Activated naive CD8-positive, alpha-beta T cell treated with anti-CD3 and anti-CD28 coated beads, Interleukin-2, amount 10 ng/mL, durations not matched to agents 7 days and 5 days (primary cell): ENCODE measurements at places on chromosomes 5 and 9. TPM values are rescaled to one million over a fixed set of nuclear protein-coding genes. Genes with fewer than 3 reads are reported as not detected.

- no peak for DNase-seq
- H3K36me3 ChIP-seq = no peaks in the 10 kb centered on the region
- H3K4me1 ChIP-seq = peaks cover 6% of the 10 kb centered on the region
Measured at GRCh38 chr9:71812385-71812784, 44.1 kb upstream of the CEMIP2 start.

The UBE2QL1 gene
- total RNA-seq = not detected

GRCh38 chr5:136420168-136420898 is 55.0 kb upstream of the TRPC7 start:
- H3K27ac ChIP-seq = no peak overlapping the region
- no peaks in the 10 kb centered on the region for H3K27me3 ChIP-seq
- H3K36me3 ChIP-seq = no peaks in the 10 kb centered on the region
- no peak for DNase-seq
- H3K4me1 ChIP-seq = no peaks in the 10 kb centered on the region

GRCh38 chr9:97441729-97442128 is 29.8 kb downstream of the TDRD7 start:
- peaks cover 12% of the 10 kb centered on the region for H3K36me3 ChIP-seq
- H3K4me3 ChIP-seq = no peak overlapping the region
- no peaks in the 10 kb centered on the region for H3K4me1 ChIP-seq
- H3K27ac ChIP-seq = no peak overlapping the region
- no peaks in the 10 kb centered on the region for H3K27me3 ChIP-seq
- DNase-seq = no peak

DNA sequence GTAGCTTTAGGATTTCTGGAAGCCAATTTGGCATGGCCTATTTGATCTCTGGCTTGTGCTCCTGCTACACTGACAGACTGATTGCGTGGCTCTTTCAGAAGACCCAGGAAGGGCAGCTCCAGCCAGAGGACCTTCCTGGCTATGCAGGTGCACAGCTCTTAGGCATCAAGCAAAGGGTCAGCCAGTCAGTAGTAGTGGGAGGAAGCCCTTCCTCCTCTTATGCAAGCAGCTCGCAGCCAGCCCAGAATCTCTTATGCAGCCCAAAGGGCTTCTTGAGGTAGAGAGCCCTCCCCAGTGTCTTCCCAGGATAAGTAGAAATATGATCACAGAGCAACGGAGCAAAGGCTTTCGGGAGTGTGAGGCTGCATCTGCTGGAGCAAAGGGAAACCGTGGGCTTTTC is 43.2 kb downstream of the SLC36A1 start:
- no peak overlapping the region for H3K4me3 ChIP-seq
- no peaks in the 10 kb centered on the region for H3K27me3 ChIP-seq
- no peak for DNase-seq
- peaks cover 6% of the 10 kb centered on the region for H3K36me3 ChIP-seq

GRCh38 chr5:128234928-128235641 is 151.5 kb downstream of the SLC12A2 start:
- no peak overlapping the region for H3K4me3 ChIP-seq
- H3K27ac ChIP-seq = no peak overlapping the region
- peaks cover 8% of the 10 kb centered on the region for H3K27me3 ChIP-seq
- DNase-seq = no peak
- H3K36me3 ChIP-seq = no peaks in the 10 kb centered on the region
- H3K4me1 ChIP-seq = no peaks in the 10 kb centered on the region

DNA sequence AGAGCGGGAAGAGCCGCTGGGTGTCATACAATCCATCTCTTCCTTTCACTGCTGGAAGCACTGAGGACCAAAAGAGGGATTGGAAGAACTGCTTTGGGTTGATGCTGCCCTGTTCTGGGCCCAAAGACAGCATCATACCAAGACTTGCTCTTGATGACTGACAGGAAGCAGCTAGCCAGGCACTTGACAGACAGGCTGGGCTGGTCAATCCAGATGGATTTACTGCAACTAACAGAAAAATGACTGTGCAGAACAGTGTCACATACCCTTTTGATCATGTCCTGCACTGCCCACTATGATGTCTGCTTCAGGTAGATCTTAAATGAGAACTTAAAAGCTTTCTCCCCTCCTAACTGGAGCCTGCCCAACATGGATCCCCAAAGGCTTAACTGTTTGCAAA is 157.6 kb downstream of the CRB2 start:
- H3K27ac ChIP-seq = no peak overlapping the region
- H3K4me1 ChIP-seq = no peaks in the 10 kb centered on the region
- no peak for DNase-seq
- H3K27me3 ChIP-seq = no peaks in the 10 kb centered on the region
- no peak overlapping the region for H3K4me3 ChIP-seq

DNA sequence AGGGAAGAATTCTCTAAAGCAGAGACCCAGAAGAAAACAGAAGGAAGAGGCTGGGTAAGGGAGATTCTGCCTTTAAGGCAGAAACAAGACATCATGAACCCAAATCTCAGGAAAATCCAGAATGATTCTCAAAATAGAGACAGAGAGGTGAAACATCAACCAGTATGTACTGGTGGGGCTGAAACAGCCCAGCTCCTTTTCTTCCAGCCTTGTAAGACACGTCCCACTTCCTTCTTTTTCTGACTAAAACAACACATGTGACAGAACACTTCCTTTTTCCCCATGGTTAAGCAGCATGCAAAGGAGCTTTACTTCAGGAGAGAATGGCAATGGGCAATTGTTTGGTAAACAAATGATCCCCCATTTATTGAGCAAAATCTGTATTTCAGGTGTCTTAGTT is 230.8 kb upstream of the NR4A3 start:
- peaks cover 3% of the 10 kb centered on the region for H3K36me3 ChIP-seq
- no peak overlapping the region for H3K4me3 ChIP-seq
- no peaks in the 10 kb centered on the region for H3K27me3 ChIP-seq
- no peak for DNase-seq

DNA sequence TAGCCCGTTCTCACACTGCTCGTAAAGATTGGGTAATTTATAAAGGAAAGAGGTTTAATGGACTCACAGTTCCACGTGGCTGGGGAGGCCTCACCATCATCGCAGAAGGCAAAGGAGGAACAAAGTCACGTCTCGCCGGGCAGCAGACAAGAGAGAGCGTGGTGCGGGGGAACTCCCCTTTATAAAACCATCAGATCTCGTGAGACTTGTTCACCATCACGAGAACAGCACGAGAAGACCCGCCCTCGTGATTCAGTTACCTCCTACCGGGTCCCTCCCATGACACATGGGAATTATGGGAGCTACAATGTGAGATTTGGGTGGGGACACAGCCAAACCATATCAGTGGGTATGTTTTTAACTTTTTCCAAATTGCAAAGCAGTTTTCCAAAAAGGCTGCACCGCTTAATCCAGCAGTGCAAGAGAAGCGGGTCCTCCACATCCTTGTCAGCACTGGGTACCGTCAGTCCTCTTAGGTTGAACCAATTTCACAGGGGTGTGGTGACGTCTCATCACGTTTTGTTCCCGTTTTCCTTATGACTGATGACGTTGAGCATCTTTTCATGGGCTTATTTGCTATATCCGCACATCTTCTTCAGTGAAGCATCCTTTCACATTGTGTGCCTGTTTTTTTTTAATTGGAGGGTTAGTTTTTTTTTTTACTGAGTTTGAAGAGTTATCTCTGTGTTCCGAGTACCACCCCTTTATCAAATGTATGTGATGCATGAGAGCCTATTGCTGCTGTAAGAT is 8.0 kb upstream of the FCN2 start:
- H3K27ac ChIP-seq = no peak overlapping the region
- H3K4me1 ChIP-seq = no peaks in the 10 kb centered on the region

The LRRTM2 gene
- total RNA-seq = 0.06 TPM

- no peak overlapping the region for H3K27ac ChIP-seq
- no peaks in the 10 kb centered on the region for H3K4me1 ChIP-seq
- no peaks in the 10 kb centered on the region for H3K27me3 ChIP-seq
Measured at GRCh38 chr9:31372799-31373587, 1011.5 kb upstream of the ACO1 start.

DNA sequence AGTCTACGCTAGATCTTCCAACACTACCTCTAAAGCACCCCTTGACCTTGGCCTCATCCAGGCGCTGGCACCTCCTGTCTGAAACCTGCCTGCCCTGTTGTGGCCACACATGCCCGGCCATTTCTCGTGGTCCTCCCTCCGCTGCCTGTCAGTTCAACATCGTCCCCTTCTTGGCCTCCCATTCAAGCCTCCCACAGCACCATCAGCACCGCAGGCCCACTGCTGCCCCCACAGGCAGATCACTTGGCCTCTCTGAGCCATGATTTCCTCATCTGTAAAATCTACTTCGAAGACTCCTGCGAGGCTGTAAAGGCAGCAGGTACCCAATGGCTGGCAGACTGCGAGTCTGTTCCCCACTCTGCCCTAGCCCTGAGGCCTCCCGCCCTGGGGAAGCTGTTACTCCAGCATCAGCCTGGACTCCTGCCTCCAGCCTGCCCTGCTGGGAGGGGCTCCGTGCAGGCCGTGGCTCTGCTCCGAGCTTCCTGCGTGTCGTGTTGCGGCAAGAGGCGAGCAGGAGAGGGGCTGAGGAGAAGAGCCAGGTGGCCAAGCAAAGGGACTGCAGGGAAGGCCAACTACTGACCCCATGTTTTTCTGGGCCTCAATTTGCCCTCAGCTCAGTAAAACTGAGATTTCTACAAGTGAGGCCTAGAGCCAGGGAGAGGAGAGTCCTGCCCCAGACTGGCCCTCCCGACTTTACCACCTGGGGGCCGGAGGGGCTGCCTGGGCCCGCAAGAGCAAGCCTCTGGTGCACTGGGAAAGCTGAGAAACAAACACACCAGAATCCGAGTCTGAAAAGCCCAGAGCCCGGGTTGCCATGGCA is 70.5 kb upstream of the LRRTM2 start:
- DNase-seq = no peak
- peaks cover 3% of the 10 kb centered on the region for H3K36me3 ChIP-seq
- H3K4me3 ChIP-seq = no peak overlapping the region

- no peaks in the 10 kb centered on the region for H3K4me1 ChIP-seq
- no peak overlapping the region for H3K4me3 ChIP-seq
- H3K27ac ChIP-seq = no peak overlapping the region
- H3K27me3 ChIP-seq = peaks cover 25% of the 10 kb centered on the region
Measured at GRCh38 chr5:14136228-14136627, 6.9 kb upstream of the TRIO start.

GRCh38 chr5:104186100-104186499 is 623.5 kb upstream of the NUDT12 start:
- no peaks in the 10 kb centered on the region for H3K4me1 ChIP-seq
- no peak overlapping the region for H3K4me3 ChIP-seq
- no peaks in the 10 kb centered on the region for H3K27me3 ChIP-seq
- no peaks in the 10 kb centered on the region for H3K36me3 ChIP-seq
- no peak for DNase-seq
- H3K27ac ChIP-seq = no peak overlapping the region

DNA sequence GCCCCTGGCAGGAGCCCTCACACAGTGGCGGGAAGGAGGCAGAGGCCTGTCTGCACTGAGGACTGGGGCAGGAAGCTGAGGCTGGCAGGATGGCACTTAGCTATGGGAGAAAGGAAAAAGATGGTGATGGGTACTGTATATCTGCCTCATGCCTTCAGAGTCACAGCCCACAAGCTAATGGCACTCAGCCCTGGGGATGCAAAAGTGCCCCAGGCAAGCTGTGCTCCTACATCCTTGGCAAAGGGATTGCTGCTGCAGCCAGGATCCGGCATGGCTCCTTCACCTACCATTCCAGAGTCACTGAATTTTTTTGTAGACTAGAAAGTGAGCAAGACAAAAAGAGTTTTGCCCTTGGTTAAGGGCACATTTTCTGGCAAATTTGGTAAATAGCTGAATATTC is 8.7 kb downstream of the ACSL6 start:
- peaks cover 42% of the 10 kb centered on the region for H3K4me1 ChIP-seq
- H3K4me3 ChIP-seq = no peak overlapping the region
- no peak overlapping the region for H3K27ac ChIP-seq
- no peak for DNase-seq
- no peaks in the 10 kb centered on the region for H3K36me3 ChIP-seq

The LCN15 gene
- total RNA-seq = not detected

DNA sequence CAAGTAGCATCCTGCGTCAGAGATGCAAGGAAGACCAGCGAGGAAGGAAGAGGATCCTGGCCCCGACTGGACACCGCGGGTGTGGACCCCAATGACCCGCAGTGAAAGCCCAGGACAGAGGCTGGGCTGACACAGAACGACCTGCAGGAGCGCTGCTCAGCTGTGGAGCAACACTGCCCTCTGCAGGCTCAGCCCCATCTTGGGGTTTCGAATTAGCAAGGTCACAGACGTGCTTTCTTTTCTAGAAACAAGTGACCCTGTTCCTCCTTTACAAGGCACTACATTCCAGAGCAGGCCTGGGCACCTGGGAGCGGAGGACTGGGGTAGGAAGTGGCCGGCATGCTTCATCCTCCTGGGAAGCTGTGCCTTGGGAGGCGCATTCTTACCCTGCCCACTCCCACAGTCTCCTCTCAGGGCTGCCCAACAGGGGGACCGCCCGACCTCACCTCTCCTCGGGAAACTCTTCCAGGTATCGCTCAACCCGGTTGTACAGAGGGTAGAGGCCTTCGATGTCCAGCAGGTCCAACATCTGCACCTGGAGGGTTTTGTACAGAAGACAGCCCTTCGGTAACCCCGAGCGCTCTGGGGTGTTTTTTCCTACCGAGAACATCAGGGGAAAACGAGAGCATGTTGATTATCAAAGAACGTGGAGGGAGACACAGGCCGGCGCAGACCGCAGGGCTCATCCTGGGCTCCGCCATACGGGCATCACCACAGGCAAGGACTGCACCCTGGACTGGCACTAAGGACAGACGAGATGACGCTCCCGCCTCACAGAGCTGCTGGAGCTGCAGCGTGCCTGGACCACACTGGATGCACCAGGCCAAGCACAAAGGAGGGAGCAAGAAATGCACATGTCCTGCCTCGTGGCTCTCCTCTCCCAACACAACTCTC is 35.0 kb downstream of the IPPK start:
- peak; percentile 74 for DNase-seq
- peaks cover 11% of the 10 kb centered on the region for H3K4me1 ChIP-seq
- H3K27ac ChIP-seq = no peak overlapping the region
- no peak overlapping the region for H3K4me3 ChIP-seq
- no peaks in the 10 kb centered on the region for H3K27me3 ChIP-seq

The SLC1A3 gene
- total RNA-seq = 1.9 TPM

GRCh38 chr9:107637421-107638420 is 148.2 kb upstream of the KLF4 start:
- H3K4me1 ChIP-seq = peaks cover 5% of the 10 kb centered on the region
- peaks cover 40% of the 10 kb centered on the region for H3K27me3 ChIP-seq
